Thoracic aorta (tissue), 2 donors: ENCODE measurements at places on chromosomes 7 and 10. TPM values are rescaled to one million over a fixed set of nuclear protein-coding genes. Genes with fewer than 3 reads are reported as not detected.

DNA sequence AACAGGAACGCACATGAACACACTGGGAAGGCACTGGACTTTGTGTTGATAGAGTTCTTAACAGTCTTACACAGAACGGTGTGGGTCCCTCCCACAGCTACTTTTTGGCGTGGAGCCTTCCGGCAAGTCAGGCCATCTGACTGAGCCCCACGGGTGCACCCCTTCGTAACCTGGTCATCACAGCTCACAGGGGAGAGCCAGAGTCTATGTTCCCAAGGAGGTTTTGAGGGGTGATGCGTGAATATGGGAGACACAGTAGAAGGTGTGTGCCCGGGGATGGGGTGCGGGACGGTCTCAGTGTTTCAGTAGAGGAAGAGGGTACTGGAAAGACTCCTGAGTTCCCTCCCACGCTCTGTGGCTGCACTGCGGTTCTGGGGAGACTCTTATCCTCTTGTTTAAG is 291.7 kb downstream of the DNAJB6 start:
- H3K27me3 ChIP-seq: no peaks in the 10 kb centered on the region
- no peak overlapping the region for H3K27ac ChIP-seq
- no peaks in the 10 kb centered on the region for H3K4me1 ChIP-seq
- H3K4me3 ChIP-seq: no peak overlapping the region

DNA sequence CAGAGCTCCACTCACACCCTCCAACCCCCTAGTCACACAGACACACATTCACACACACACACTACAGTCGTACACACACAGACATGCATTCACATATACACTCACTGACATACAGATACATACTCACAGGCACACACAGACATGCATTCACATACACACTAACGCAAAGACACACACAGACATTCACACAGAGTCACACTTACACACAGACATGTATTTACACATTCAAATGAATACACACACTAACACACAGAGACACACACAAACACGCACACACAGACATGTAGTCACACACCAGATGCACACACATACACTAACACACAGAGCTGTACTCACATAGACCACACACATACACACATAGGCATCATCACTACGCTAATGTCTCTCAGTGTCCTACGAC is 58.0 kb upstream of the MYL10 start:
- H3K4me1 ChIP-seq: peaks cover 1% of the 10 kb centered on the region
- H3K27me3 ChIP-seq: no peaks in the 10 kb centered on the region
- H3K36me3 ChIP-seq: no peaks in the 10 kb centered on the region
- no peak overlapping the region for H3K4me3 ChIP-seq

DNA sequence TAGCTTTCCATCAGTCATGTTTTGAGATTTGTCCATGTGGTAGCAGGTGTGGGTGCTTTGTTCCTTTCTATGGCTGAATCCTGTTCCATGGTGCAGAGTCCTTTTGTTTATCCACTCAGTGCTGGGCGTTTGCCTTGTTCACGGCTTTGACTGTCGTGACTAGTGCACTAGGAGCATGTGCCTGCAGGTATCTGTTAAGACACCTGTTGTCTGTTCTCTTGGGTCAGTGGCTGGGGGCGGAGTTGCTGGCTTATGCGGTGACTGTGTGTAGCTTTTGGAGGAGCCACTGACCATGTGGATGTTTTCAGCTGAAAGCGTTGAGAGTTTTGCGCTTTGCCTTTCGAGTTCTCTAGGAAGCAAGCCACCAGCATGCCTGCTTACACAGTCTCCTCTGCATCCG is 573.1 kb upstream of the FOXK1 start:
- H3K4me3 ChIP-seq: no peak overlapping the region
- H3K27ac ChIP-seq: no peak overlapping the region
- no peaks in the 10 kb centered on the region for H3K4me1 ChIP-seq
- no peak for DNase-seq
- H3K27me3 ChIP-seq: no peaks in the 10 kb centered on the region
- H3K36me3 ChIP-seq: no peaks in the 10 kb centered on the region

The GPR22 gene
- total RNA-seq: not detected

The KIF20B gene
- total RNA-seq: 2.0 TPM

DNA sequence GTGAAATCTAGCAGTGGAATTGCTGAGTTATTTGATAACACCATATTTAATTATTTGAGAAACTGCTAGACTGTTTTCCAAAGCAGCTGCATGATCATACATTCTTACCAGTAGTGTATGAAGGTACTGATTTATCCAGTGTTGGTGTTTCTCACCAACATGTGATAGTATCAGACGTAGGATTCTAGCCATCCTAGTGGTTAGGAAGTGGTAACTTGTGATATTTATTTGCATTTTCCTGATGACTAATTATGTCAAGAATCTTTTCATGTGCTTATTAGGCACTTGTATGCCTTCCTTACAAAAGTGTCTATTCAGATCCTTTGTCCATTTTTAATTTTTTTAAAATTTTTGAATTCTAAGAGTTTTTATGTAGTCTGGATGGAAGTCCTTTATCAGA is 54.2 kb upstream of the PLXDC2 start:
- no peaks in the 10 kb centered on the region for H3K4me1 ChIP-seq
- H3K27me3 ChIP-seq: no peaks in the 10 kb centered on the region
- no peak overlapping the region for H3K4me3 ChIP-seq
- DNase-seq: no peak
- no peak overlapping the region for H3K27ac ChIP-seq

- peaks cover 29% of the 10 kb centered on the region for H3K4me1 ChIP-seq
- no peaks in the 10 kb centered on the region for H3K27me3 ChIP-seq
- DNase-seq: no peak
These were observed 5.2 kb downstream of the CCNY start for GRCh38 chr10:35341521-35341920.

GRCh38 chr7:105268056-105268455 is 120.7 kb downstream of the SRPK2 start:
- H3K4me3 ChIP-seq: peak overlapping the region; percentile 72
- no peak for DNase-seq
- H3K27ac ChIP-seq: no peak overlapping the region
- H3K4me1 ChIP-seq: peaks cover 40% of the 10 kb centered on the region
- H3K36me3 ChIP-seq: no peaks in the 10 kb centered on the region
- no peaks in the 10 kb centered on the region for H3K27me3 ChIP-seq

The PSD gene
- not detected for total RNA-seq

DNA sequence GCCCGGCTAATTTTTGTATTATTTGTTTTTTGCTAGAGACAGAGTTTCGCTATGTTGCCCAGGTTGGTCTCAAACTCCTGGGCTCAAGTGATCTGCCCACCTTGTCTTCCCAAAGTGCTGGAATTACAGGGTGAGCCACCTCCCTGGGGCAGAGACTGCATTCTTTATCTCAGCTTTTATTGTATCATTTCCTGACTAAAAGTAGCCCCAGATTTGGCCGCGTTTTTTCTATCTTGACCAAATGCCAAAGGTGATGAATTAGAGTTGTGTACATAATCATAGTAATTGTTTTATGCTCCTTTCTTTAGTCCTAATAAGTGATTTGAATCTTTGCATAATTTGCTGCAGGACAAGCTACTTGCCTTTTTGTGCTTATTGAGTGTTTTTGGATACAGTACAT is 3.1 kb upstream of the SMNDC1 start:
- peaks cover 11% of the 10 kb centered on the region for H3K4me1 ChIP-seq
- no peak for DNase-seq
- no peaks in the 10 kb centered on the region for H3K36me3 ChIP-seq
- H3K4me3 ChIP-seq: no peak overlapping the region
- no peaks in the 10 kb centered on the region for H3K27me3 ChIP-seq

DNA sequence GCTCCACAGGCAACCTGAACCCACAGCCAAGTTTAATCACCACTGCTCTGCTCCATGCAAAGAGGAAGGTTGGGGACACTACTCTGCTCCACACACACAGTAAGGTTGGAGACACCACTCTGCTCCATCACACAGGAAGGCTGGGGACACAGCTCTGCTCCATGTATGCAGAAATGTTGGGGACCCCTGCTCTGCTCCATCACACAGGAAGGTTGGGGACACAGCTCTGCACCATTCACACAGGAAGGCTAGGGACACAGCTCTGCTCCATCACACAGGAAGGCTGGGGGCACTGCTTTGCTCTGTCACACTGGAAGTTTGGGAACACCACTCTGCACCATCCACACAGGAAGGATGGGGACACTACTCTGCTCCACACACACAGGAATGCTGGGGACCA is 14.8 kb upstream of the ADARB2 start:
- no peak for DNase-seq
- H3K27ac ChIP-seq: no peak overlapping the region
- H3K36me3 ChIP-seq: no peaks in the 10 kb centered on the region
- no peaks in the 10 kb centered on the region for H3K27me3 ChIP-seq

The SPDYE9 gene
- not detected for total RNA-seq

DNA sequence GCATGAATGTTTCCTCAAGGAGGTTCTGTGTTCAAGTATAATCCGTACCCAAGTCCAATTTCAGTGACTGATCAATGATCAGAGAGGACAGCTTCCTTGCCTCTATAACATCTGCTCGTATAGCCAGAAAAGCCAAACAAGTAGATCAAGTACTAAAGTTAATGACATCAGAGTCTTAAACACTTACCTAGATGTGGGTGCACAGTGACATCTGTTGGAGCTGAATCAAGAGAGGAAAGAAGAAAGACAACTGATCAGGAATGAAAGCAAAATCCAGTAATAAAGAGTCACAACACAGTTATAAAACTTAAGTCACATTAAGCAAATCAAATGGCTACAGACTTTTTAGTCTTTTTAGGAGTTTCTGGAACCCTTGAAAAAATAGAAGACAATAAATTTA is 236.5 kb downstream of the RELN start:
- H3K27ac ChIP-seq: no peak overlapping the region
- no peaks in the 10 kb centered on the region for H3K36me3 ChIP-seq
- no peaks in the 10 kb centered on the region for H3K4me1 ChIP-seq
- no peak for DNase-seq
- no peak overlapping the region for H3K4me3 ChIP-seq

- H3K27me3 ChIP-seq: no peaks in the 10 kb centered on the region
- H3K36me3 ChIP-seq: no peaks in the 10 kb centered on the region
- H3K4me3 ChIP-seq: no peak overlapping the region
These were observed 50.0 kb downstream of the SRI start for GRCh38 chr7:88169717-88170320.

DNA sequence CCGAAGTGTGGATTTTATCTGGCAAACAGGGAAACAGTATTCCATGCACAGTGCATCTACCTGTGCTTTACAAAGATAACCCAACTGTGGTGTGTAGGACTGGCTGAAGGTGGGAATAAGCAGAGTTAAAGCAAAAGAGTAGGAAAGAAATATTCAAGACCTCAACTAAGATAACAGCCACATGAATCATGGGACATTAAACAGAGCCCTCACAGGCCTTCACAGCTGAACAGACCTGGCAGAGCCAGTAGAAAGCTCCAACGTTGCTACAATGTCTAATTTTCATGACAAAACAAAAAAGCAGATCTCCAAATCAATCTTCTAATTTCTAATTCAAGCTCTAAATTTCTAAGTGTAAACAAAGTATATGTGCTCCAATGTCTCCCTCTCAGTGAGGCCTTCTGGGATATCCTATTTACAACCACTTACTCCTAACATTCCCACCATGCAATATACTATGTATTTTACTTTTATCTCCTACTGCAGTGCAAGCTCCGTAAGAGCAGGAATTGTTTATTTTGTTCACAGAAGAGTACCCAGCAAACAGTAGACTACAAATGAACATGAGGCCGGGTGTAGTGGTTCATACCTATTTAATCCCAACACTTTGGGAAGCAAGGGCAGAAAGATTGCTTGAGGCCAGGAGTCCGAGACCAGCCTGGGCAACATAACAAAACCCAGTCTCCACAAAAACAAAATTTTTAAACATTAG is 63.5 kb downstream of the UBE2H start:
- H3K27me3 ChIP-seq: no peaks in the 10 kb centered on the region
- H3K36me3 ChIP-seq: no peaks in the 10 kb centered on the region
- H3K4me1 ChIP-seq: peaks cover 75% of the 10 kb centered on the region
- no peak for DNase-seq

The MET gene
- total RNA-seq: 18.6 TPM

The LLCFC1 gene
- total RNA-seq: not detected

The ADCY1 gene
- total RNA-seq: 0.14 TPM
